Smooth muscle cell of trachea (primary cell): ENCODE measurements at places on chromosomes 2 and 18. TPM values are rescaled to one million over a fixed set of nuclear protein-coding genes. Genes with fewer than 3 reads are reported as not detected.

The FEZ2 gene
- 56.9 and 60.2 TPM in 2 replicates for total RNA-seq

The ESPNL gene
- total RNA-seq: 2.3 and 9.8 TPM in 2 replicates

The CHAC2 gene
- total RNA-seq: 0.83 and 5.5 TPM in 2 replicates

The TMEFF2 gene
- 1.7 and 2.8 TPM in 2 replicates for total RNA-seq

The MAP3K19 gene
- total RNA-seq: not detected in 2 replicates

The RGPD3 gene
- 0.29 and 0.33 TPM in 2 replicates for total RNA-seq

The ARHGEF33 gene
- total RNA-seq: 0.29 and 0.33 TPM in 2 replicates

The ABCB11 gene
- total RNA-seq: under 0.01 TPM in 1 of 2 replicates, not detected in the other
